ENCODE measurements at places on chromosomes 7 and 10.

DNA sequence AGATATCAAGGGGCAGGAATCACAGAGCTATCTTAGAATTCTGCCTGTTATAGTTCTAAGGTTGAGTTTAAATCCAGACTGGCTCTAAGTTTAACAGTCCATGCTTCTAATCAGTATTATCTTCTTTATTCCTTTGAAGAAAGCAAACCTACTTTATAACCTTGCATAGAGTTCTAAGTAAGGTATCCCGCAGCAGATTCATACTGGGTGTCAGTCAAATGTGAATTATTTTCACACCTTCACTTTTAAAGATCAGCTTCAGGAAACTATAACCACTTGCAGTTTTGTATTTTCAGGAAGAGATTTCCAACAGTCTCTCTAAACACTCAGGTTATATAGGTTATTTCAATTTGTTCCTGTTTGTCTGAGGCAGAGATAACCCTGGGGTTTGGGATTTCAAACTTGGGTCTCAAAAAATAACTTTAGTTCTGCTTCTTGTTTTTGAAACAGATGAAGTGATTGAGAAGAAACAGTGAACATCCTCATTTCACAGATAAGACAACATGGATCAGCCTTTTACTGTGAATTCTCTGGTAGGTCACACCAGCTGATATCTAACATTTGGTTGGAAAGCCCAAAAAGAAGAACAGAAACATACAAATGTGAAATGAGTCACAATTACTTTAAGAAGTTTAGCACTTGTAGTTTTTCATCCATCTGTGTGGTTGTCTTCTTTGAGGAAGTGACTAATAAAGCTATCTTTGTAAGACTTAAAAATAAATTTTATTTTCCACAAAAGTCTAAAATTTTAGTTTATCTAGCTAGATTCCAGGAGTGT, 21.4 kb downstream of the STAMBPL1 start:
- no peak for DNase-seq

DNA sequence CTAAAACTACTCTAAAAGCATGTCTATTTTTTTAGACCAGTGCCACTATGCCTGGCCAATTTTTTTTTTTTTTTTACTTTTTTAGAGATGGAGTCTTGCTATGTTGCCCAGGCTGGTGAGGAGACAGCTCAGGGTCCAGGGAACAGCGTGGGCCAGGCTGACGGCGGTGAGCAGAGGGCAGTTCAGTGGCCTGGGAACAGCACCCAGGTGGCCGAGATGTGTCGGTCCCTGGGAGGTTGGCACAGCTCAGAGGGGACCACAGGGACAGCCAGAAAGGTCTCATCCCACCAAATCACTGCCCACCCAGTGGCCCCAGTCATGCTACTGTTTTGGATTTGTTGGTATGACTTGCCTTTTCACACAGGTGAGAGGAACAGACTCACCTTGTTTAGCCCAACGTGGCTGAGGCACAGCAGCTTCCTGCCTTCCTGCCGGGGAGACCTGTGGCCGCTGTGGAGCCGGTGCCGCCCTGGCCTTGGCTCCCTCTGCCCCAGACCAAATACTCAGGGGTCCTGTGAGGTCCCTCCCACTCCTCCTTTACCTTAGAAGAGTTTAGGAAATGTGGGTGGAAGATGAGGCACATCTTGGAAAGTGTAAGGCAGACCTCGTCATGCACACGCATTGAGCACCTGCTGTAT, 109.6 kb downstream of the PTPRE start:
- DNase-seq = no peak

DNA sequence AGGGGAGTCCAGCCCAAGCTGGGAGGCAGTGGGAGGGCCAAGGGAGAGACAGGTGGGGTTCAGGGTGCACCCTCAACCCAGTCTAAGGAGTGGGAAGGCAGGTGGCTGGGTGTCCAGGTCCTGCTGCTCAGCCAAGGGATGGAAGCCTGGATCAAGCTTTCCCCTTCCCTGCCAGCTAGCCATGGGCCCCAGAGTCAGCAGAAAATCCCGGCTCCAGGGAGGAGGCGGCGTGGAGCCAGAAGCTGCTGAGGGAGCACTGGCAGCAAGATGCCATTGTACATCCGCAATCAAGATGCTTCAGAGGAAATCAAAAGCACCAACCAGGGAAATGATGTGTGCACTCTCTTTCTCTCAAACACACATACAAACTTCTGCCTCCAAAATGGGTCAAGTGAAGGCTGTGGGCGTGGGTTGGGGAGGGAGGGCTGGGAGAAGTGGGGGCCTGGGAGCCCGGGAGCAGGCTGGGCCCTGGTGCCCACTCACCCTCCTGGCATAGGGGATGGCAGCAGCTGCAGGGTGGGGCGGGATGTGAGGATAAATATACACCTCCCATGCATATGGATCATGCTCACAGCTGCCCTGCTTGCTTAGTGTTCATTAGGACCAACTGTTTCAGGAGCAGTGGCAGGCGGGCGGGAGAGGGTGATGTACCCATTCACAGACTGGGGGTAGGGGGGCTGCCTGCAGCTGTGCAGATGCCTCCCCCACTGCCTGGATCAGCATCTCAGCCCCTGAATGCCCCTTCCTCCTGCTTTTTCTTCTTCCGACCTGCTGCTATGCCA, 24.2 kb downstream of the TRIM8 start:
- no peak for DNase-seq

- no peak for DNase-seq
These were observed 5.7 kb upstream of the DYNC1I1 start for GRCh38 chr7:95766657-95767056.

DNA sequence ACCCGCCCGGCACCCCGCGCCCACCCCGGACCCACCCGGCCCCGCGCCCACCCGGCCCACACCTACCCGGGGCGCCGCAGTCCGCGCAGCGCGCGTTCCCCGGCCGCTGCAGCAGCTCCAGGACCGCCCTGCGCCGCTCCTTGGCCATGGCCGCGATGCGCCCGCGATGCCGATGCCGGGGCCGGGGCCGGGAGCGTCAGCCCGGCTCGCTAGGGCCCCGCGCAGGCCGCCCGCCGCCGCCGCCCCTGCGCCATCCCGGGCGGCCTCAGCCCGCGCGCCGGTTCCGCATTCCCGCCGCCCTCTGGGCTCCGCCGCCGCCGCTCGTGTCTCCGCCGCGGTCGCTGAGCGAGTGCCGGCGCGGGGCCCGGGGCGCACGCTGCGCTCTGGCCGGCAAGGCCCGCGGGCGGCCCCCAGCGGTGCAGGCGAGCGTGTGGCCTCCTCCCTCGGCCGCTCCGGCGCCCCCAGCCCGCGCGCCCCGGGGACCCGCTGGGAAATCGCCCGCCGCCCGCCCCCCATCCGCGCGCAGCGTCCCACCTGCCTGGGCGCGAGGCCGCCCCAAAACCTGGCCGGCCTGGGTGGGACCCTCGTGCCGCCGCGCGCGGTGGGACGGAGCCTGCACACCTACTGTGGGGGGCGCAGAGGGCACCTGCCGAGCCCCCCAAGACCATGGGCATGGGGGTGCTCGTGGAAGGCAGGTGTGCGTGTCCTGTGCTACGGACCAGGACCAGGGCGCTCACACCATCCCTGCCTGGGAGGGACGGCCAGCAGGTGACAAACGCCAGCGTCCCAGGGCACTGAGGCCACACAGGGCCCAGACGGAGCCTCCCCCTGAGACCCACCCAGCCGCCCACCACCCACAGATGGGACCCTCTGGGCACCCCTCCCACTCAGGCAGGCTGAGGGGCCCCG, at the start of gene ADAP1:
Gene ADAP1, minus strand, starts transcription at position 351 of the 909 bp plus-strand sequence. Its CDS starts 203 bp downstream, at position 148.
- no peak for DNase-seq

DNA sequence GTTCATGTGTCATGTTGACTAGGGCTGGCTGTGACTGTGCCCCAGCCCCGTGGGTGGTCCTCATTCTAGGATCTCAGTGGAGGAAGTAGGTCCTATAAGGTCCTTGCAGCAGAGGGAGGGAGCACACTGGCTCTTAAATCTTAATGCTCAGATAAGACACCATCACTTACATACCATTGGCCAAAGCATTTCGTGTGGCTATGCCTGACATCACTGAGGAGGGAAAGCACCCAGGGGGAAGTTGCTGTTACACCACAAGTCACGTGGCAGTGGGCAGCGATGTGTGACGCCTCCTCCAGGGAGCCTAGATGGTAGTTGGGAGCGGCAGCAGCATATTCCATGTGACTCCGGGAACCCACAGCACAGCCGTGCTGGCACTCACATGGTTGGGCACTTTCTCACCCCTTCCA, 224.7 kb upstream of the SH2B2 start:
- DNase-seq = no peak

- DNase-seq = no peak
These were observed 42.7 kb upstream of the GAD2 start for GRCh38 chr10:26173837-26174236.

DNA sequence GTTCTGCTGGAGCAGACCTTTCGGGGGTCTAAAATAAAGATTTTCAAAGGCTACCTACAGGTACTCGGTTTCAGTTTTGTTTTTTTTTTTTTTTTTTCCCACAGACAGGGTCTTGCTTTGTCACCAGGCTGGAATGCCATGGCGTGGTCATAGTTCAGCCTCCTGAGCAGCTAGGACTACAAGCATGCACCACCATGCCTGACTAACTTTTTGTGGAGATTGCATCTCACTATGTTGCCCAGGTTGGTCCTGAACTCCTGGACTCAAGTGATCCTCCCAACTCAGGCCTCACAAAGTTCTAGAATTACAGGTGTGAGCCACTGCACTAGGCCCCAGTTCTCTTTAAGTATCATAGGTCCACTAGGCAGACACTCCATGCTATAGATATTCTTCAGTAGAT, 34.5 kb downstream of the BAMBI start:
- DNase-seq = no peak

DNA sequence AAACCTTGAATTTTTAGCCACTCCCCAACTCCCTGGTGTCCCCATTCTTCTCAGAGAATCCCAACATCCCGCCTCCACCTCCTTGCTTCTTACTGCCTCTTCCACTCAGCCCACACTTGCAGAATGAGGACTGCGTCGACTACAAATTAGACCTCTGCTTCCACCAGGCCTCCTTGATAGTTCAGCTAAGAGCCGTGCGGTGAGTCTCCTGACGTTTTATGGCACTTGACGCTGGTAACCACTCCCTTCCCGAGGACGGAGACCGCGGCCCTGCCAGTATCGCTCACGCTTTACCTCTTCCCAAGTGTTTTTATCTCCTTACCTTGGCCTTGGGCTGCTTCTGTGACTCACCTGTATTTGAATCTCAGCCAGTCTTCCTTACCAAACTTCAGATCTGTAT, 31.1 kb downstream of the RBM17 start:
- DNase-seq = no peak

GRCh38 chr7:125450749-125451148, 521.1 kb upstream of the POT1 start:
- DNase-seq = no peak

- no peak for DNase-seq
These were observed 106.8 kb downstream of the APBB1IP start for GRCh38 chr10:26544932-26545331.

DNA sequence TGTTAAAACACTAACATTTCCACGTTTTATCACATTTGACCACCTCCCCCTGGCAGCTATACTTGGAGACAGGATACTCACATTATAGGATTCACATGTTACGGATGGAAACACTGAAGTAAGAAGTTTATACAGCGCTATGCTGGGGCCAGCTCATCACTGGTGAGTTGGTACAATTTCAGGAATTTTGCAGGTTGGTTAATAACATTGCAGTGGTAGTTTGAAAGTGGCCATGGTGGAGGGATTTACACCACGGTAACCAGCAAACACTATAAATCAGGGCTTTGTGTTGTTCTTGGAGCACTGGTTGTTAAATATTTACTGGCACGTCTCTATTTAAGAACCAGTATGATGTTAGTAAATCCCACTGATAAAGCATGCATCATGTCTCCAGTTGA, 174.0 kb downstream of the GFRA1 start:
- no peak for DNase-seq

- DNase-seq = no peak
These were observed 696.7 kb downstream of the TNS3 start for GRCh38 chr7:46885167-46885566.

DNA sequence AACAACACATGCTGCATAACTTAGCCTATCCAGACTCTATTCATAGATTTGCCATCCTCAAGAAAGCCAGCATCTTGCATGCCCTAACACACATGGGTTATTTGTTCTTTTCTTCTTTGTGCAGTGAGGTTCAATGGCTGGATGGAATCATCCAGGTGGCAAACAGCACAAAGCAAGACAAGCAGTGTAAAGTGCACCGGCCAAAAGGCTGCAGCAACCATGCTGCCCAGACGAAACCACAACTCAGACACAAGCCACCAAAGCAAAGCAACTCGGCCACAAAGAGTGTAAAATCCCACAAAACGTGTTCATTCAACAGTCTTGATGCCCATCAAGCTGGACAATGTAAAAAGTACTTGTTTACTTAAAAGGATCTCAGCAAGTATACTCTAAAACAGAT, 76.9 kb downstream of the PIP4K2A start:
- DNase-seq = no peak

GRCh38 chr10:30489346-30489745, 55.4 kb downstream of the MAP3K8 start:
- no peak for DNase-seq

- DNase-seq = no peak
These were observed 1.4 kb upstream of the LRRC61 start for GRCh38 chr7:150321788-150322113.

GRCh38 chr10:71040846-71041605, 152.7 kb upstream of the PCBD1 start:
- no peak for DNase-seq

DNA sequence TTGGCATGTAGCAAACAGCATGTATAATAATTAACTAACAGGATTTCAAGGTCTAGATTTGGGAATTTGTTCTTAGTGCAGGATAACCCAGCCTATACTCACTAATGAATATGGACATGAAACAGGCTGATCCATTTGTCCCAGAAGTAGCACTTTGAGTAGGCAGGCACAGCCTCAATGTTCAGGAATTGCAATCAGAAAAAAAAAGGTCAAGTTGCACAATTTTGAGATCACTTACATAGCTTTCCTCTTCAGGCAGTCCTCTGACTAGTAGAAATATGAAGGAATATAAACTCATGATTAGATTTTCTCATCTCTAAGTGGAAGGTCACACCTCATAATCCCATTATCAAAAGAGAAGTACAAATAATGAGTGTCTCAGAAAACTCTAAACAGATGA, 921.4 kb upstream of the CELF2 start:
- no peak for DNase-seq

GRCh38 chr10:125049216-125049881, 107.4 kb downstream of the ZRANB1 start:
- DNase-seq = no peak

GRCh38 chr7:138478499-138478908, 18.4 kb downstream of the TRIM24 start:
- DNase-seq = peak; percentile 80

DNA sequence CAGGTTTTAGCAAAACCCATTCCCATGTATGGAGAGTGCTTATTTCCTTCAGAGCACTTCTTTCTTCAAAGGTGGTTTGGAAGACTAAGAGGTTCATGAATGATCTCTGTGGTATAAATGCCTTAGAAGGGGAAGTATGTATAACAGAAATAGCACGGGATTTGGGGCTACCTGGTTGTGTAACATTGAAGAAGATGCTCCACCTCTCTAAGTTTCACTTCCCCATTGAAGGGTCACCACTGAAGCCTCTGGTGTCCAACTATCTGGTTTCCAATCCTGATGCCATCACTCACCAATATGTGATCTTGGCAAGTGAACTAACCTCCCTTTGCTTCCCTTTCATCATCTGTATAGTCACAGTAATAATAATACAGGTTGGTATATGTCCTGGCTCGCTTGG, 37.2 kb downstream of the CYCS start:
- DNase-seq = no peak
